ENCODE measurements at places on chromosomes 7 and 10. TPM values are rescaled to one million over a fixed set of nuclear protein-coding genes. Genes with fewer than 3 reads are reported as not detected.

The TMEM139 gene
- total RNA-seq: not detected

The ARHGEF5 gene
- total RNA-seq: 10.1 TPM

The CUTC gene
- 15.1 TPM for total RNA-seq

The BICC1 gene
- 189 TPM for total RNA-seq

The PNLIPRP3 gene
- total RNA-seq: not detected

The SLC13A1 gene
- total RNA-seq: not detected
